ENCODE measurements at places on chromosomes 13 and 19.

GRCh38 chr13:91405240-91405639 is 6.8 kb downstream of the GPC5 start:
- no peak for DNase-seq

DNA sequence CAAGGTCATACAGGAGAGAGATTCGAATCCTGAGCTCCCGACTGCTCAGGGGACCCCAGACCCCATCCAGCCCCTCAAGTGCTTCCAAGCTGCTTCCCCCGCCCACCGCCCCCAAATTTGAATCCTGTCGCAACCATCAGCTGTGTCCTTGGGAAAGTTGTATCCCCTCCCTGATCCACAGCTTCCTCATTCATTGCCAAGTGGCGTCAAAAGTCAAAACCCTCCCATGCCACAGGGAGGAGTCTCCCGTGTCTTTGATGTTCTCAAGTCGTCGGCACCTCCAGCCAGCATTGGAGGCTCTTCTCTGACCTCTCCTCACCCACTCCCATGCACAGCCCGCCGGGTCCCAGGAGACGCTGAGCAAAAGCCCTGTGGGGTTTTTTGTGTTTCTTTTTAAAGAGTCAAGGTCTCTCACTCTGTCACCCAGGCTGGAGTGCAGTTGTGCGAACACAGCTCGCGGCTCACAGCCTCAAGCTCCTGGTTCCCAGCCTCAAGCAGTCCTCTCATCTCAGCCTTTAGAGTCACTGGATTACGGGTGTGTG is 2.8 kb upstream of the IFI30 start:
- no peak for DNase-seq

DNA sequence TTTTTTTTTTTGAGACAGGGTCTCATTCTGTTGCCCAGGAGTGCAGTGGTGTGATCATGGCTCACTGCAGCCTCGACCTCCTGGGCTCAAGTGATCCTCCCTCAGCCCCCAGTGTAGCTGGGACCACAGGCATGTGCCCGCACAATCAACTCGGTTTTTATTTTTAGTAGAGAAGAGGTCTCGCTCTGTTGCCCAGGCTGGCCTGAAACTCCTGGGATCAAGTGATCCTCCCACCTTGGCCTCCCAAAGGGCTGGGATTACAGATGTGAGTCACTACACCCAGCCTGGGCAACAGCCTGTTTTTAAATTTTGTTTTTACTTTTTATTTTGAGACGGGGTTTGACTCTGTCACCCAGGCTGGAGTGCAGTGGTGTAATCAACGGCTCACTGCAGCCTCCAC is 2.3 kb upstream of the KDM4B start:
- DNase-seq = no peak

DNA sequence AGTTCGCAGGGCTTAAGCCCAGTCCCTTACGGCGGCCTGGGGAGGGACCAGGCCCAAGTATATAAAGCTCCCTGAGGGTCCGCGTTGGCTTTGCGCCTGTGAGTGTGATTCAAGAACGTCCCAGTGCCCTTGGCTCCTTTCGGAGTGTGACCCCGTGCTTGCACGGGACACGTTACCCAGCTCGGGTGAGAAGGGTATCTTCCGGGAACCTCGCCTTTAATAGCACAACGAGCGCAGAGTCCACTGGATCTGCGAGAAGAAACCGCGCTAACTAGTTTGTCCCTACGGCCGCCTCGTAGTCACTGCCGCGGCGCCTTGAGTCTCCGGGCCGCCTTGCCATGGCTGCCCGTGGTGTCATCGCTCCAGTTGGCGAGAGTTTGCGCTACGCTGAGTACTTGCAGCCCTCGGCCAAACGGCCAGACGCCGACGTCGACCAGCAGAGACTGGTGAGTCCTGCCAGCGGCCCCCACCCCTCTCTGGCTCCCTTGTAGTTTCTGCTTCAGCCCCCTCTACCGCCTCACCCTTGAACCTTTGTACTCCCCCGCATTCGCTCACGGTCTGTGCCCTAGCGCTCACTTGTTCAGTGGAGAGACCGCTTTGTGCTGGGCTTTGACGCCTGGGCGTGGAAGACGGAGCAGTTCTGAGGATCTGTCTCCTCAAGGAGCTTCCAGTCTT is at the start of gene DNAJC15:
Gene DNAJC15, plus strand, starts transcription at position 298 of the 675 bp plus-strand sequence. Its CDS starts 41 bp downstream, at position 339.
- peak; percentile 0 for DNase-seq
